ENCODE measurements at places on chromosomes 2 and 18. TPM values are rescaled to one million over a fixed set of nuclear protein-coding genes. Genes with fewer than 3 reads are reported as not detected.

DNA sequence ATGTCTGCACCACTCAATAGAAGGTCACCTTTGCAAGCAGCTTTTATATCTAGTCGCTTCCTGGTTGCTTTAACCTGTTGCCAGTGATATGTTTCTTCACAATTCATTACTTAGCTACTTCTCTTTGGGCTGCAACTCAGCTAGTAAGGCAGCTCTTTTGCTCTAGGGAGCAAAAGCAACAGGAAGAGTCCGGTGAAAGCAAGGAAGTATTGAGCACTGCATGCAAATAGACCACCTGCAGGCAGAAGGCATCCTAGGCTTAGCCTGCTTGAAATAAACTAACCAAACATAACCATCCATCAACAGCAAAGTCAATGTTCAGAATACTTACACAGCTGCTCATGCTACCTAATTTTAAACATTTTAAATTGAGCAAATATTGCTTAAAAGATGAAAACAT lies 529.2 kb upstream of the LINC00305 start:
- no peak for DNase-seq

- DNase-seq, result peak; percentile 55
Observed at GRCh38 chr2:74532222-74532621, 2.5 kb downstream of the HTRA2 start.

- DNase-seq, result no peak
Observed at GRCh38 chr18:74892066-74892627, 294.5 kb downstream of the ZNF407 start.

DNA sequence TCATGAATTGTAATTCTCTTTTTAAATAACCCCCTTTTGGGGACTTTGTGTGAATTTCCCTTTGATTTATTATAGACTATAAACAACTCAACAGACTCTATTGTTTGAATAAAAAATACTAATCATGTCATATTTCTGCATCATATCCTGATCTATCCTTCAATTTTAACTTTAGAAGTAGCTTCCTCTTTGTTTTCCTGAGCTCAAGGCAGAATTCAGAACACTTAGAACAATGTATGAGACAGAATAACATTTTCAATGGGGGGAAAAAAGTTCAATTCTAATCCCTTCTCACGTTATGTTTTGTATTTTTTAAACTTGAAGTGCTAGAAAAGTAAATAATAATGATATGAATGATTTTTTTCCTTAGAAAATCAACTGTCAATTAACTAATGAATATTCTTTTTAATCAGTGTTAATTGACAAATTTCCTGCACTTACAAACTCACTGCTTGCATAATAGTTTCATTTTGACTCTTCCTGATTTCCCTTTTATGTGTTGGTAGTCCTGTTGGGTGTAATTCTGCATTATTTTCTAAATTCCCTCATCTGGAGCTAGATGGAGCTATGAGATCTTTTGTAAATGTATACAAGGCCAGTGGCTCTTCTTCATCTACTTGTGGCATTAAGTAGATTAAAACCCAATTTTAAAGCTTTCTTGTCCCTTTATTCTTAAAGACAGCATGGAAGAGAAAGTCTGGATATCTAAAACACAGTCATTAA lies 326.1 kb downstream of the PARD3B start:
- peak; percentile 44 for DNase-seq

- DNase-seq, result no peak
Observed at GRCh38 chr2:109031476-109032228, 42.6 kb upstream of the EDAR start.

DNA sequence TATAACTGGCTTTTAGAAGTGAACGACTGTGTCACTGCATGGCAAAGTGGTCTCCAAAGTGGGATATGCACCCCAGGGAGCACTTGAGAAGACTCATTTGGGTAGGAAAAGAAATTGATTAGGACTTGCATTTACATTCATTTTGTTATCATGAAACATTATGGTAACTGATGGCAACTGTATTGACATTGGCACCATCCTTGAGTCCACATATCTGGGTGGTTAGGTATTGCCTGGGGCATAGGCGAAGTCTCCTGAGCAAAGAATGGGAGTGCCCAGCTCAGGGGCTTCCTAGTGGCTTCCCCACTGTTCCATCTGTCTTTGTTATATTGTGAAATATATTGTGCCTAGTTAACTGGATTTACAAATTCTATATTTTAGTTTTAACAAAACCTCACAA lies 29.2 kb downstream of the SPATS2L start:
- peak; percentile 11 for DNase-seq

- DNase-seq, result no peak
Observed at GRCh38 chr2:212119591-212119990, 419.0 kb downstream of the ERBB4 start.

DNA sequence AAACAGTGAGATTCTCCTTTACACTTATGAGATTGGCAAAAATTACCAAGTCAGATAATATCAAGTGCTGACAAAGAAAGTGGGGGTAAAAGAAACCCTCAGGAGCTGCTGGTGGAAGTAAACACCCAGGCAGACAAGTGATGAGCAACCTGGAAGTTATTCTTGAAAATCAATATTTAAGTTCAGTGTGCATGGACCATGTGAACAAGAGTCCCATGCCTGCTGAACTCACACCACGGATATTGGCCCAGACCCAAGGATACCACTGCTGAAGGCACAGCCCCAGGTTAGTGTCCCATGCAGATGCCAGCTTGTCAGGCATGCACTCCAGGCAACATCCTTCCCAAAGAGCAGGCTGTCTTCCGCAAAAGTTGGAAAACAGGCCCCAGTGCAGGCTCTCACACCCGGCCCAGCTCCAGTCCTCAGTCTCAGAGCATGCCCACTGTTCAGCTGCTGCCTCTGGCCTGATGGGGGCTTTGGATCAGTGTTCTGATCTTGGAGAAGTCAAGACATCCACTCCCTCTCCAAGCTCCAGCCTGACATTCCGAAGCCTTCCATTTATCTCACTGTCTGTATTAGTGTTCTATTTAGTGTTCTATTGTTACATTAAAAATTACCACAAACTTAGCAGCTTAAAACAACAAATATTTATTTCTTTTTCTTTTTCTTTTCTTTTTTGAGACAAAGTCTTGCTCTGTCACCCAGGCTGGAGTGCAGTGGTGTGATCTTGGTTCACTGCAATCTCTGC lies 70.0 kb downstream of the HS1BP3 start:
- DNase-seq, result no peak

The SERPINB3 gene
- not detected for polyA plus RNA-seq

The GKN1 gene
- polyA plus RNA-seq, result 0.90 TPM

The SETBP1 gene
- 0.54 TPM for polyA plus RNA-seq

The SCYGR4 gene
- polyA plus RNA-seq, result not detected
